ENCODE measurements at places on chromosomes 7 and 10.

DNA sequence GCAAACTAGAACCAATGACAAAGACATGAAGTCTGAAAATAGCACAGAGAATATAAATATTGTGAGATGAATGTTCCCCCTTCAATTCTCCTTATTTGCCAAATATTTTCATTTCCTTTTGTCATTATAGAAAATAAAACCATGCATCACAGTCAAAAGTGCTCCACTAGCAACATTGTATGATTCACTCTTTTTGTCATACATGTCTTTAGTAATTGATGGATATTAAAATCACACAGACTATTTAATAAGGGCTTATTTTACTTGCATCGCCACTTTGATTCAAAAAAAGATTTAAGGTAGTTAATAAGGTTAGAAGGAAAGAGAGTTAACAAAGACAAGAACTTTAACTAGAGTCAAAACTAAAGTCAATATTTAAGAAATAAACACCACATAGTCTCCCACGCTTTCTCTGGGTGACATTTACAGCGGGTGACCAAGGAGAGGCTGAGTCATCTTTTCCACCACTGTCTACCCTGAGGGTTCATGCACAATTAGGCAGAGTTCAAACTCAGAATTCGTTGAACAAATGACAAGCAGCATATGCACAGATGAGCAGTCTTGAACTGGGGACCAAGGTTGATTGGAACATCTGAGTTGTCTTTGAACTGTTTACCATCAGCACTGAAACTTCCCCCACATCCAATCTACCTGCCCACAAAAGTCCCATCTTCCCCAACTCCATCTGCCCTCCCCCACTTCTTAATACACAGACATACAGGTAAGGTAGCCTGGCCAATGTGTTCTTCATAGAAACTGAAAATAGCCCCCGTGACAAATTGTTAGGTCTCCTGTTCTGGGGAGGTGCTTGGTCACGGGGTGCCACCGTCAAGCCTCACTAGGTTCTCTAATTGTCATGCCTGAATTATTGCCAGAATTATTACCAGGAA, 42.5 kb downstream of the C7orf25 start:
- no peak for DNase-seq

GRCh38 chr10:100021322-100021721, 11.6 kb upstream of the DNMBP start:
- DNase-seq: no peak

DNA sequence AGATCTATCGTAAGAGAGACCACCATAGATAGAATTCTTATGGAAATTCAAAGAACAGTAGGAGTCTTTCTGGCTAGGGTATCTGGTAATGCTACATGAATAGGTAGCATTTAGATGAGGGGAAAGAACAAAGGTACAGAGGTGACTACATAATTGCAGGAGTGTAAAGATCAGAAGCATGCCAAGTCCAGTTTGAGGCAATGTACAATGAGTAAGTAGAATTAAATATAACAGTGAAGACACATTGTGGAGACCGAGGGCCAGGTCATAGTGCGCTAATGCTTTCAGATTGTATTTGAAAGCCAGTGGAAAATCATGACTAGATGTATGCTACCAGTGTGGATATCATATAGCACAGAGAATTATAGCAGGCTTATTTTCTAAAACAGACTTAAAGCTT, 1611.6 kb upstream of the LRRTM3 start:
- no peak for DNase-seq

- no peak for DNase-seq
Observed at GRCh38 chr7:42832667-42833066, 79.2 kb downstream of the C7orf25 start.

- DNase-seq: no peak
Observed at GRCh38 chr7:133511252-133511651, 258.4 kb downstream of the EXOC4 start.

- DNase-seq: no peak
Observed at GRCh38 chr7:76060842-76061241, 12.9 kb downstream of the MDH2 start.

DNA sequence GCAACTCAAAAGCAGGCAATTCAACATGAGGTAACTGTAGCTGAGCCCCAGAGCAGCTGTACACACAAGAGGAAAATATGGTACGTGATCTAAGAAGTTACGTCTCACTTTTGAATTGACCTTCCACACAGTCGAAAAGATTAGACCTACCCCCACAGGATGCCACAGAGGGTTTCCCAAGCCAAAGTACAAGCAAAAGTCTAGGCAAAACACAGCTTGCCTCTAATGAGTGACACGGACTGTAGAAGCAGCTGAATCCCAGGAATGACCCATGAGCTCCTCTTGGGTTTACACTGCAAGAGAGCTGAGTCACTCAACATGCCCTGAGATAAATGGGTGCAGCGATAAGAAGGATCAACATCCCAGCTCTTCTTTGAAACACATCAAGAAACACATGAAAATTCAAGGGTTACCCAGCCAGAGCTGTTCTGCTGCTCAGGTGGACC, 9.8 kb downstream of the CREB3L2 start:
- DNase-seq: no peak

- DNase-seq: no peak
Observed at GRCh38 chr10:103897241-103897774, 20.7 kb downstream of the STN1 start.

DNA sequence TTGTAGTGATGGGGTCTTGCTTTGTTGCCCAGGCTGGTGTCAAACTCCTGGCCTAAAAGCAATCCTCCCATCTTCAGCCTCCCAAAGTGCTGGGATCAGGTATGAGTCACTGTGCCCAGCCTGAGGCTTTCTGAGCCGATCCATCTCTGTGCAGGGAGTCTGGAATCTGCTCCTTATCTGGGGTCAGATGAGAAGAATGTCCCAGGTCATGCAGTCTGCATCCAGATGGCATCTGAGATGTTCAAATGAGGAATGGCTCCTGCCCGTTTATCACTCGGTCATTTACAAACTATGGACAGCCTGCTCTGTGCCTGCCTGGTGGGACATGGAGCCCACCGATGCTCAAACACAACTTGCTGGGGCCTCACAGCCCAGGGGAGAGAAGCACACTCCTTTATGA, 11.1 kb upstream of the SLC18A3 start:
- no peak for DNase-seq

DNA sequence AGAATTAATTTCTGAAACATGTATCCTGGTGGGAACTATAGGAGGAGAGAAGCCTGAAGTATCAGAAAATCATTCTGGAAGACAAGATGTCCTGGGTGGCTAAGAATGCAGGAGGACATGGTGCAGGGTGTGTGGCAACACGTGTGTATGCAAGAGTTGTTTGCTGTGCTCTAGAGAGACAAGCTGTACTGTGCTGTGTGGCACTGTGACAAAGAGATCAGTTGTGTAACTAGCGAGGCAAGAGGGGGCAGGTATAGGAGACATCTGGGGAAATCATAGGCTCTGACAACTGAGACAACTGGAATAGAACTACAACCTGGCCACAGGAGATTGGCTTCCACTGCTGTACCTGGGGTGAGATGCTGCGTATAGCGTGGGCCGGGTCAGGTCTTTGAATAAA, 9.3 kb downstream of the ITGA8 start:
- no peak for DNase-seq

- no peak for DNase-seq
Observed at GRCh38 chr7:112129655-112130323, 76.4 kb downstream of the DOCK4 start.

- no peak for DNase-seq
Observed at GRCh38 chr10:128927497-128928161, 539.4 kb upstream of the MGMT start.

DNA sequence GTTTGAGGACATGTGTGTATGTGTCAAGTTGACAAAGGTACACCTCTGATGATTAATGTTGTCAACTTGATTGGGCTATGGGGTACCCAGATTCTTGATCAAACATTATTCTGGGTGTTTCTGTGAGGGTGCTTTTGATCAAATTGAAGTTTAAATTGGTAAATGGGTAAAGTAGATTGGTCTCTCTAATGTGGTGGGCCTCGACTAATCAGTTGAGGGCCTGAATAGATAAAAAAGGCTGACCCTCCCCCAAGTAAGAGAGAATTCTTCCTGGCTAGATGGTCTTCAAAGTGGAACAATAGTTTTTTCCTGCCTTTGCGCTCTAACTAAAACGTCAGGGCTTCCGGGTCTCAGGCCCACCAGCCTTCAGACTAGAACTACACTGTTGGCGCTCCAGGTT, 309.9 kb upstream of the MGMT start:
- no peak for DNase-seq

- DNase-seq: no peak
Observed at GRCh38 chr7:7554021-7554432, 12.7 kb upstream of the MIOS start.

All from CD4-positive, alpha-beta T cell treated with Interleukin-12 subunit alpha and Interleukin-12 subunit beta, for 1 hour (primary cell).